ENCODE measurements at places on chromosomes 12 and 14.

GRCh38 chr14:96479435-96480146 is 22.6 kb upstream of the PAPOLA start:
- no peak for DNase-seq

GRCh38 chr12:2553388-2554126 is 241.2 kb upstream of the FKBP4 start:
- no peak for DNase-seq

DNA sequence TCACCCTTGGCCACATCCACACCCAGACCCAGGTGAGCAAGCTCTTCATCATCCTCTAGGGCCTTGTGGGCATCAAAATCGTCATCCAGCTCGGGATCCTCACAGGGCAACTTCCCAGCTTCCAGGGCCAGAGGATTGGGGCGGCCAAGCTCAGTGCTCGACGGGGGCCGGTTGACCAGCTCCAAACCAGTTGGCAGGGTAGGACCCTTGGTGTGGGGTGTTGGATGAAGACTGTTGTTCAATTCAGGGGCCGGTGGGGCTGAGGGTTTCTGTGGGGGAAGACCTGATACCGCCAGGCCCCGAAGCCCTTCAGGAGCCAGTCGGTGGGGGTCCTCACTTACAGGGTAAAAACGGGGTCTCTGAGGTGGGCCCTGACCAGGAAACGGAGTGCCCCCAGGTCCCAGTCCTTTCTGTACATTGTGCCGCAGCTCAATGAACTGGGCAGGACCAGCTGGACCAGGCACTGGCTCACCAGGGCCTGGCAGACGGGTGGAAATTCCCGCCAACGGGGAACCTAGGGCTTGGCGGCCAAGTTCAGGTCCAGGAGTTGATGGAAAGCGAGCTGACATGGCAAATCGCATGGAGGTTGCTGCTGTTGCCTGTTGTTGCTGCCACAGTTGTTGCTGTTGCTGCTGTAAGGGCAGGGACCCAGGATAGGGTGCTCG is 19.8 kb upstream of the PRKAG1 start:
- DNase-seq, result no peak

DNA sequence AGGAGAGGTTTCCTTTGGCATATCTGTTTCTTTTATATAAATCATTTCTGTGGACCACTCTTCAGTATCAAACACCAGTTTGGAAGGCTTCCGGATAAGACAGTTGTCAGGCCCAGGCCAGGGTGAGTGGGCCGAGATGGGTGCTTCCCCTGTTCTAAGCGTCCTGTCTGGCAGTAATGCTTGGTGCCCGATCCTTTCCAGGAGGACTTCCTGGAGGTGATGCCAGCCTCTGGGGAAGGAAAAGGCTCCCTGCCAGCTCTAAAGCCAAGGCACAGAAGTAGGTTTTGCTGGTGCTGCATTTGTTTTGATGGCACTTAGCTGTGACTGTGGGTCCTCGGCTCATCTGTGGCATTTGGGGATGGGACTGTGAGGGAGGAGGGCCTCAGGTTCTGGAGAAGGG is 124.4 kb upstream of the RTL1 start:
- DNase-seq, result no peak

GRCh38 chr12:91811481-91812287 is 334.0 kb downstream of the BTG1 start:
- DNase-seq, result no peak

All from LNCaP clone FGC (cell line).